Caki2 (cell line): ENCODE measurements at places on chromosomes 5 and 9.

- DNase-seq, result peak; percentile 78
Observed at GRCh38 chr5:21806943-21807342, 1046.2 kb downstream of the CDH12 start.

DNA sequence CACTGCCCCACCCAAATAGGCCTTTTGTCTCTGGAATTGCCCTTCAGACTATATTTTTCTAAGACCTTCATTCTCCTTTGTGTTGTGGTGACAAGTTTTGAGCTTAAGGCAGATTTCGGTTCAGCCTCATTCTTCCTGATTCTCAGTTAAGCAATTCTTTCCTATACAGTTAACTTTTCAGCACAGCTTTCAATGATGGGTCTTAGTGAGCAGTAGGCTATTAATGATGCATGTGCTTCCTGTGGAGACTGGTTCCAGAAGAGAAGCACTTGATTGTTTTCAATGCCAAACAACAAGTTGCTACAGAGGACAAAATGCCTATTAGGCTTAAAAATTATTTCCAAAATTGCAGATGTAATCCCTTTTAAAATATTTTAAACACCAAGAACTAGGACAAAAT lies 47.7 kb upstream of the TLX3 start:
- DNase-seq, result no peak

DNA sequence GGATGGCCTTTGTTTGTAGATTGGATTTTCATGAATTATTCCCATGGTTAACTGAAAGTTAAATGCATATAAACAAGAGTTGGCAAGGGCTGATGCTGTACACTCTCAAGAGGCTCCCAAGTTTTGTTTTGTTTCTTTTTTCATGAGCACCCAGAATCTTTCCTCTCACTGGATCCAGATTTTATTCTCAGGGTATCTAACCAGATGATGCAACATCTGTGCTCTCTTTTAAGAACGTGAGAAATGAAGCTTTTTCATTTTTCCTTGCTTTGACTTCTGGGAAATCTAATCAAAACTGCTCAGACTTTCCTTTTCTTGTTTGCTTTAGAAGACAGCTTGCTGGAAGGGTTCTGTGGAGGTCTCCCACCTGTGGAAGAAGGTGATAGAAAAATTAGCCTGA lies 142.7 kb upstream of the SLC12A2 start:
- DNase-seq, result no peak

GRCh38 chr5:158135682-158136179 lies 276.8 kb upstream of the CLINT1 start:
- DNase-seq, result no peak

GRCh38 chr9:125202846-125203618 lies 2.7 kb downstream of the RABEPK start:
- DNase-seq, result no peak

DNA sequence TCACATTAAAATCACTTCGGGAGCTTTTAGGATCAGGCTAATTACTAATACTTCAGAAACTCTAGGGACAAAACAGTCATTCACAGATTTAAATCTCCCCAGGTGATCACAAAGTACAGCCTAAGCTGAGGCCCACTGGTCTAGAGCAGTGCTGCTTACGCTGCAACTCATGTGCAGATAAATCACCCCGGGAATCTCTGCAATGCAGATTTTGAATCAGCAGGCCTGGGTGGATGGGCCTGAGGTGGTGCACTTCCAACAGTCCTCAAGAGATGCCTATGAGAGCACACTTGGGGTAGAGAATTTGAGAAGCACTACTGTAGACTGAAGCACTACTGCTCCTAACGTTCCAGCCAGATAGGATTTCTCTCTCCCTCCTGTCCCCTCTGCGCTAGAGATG lies 28.4 kb downstream of the CSF1R start:
- DNase-seq, result no peak

- DNase-seq, result peak; percentile 69
Observed at GRCh38 chr5:108747774-108748400, at the start of gene FER. TSS of gene FER (plus strand) at chr5:108747897. CDS start at chr5:108798183, 50,286 bp downstream.

DNA sequence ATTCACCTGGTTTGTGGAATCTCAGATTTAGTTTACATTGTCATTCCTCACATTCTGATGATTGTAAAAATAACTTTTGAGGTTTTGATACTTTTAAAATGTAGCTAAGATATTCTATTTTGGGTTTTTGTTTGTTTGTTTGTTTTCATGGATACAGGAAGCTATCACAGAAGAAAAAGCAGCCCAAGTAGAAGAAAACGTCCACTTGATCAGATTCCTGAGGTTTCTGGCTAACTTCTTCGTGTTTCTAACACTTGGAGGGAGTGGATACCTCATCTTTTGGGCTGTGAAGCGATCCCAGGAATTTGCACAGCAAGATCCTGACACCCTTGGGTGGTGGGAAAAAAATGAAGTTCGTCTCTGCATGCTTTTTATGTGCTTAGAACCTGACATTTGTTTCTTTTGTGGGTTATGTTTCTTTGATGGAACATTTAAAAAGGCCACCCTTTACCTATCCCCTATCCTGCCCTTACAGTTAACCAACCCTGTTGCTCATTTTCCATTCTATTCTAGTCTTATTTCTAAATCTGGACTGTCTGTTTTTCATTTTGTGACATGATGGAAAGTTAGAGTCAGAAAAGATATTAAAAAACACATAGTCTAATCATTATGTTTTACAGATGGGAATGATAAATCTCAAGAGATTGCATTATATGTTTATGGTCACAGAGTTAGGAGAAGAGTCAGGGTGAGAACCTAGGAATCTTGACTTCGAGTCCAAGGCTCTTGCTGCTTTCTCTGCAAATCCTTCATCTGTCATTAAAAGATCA lies 163.7 kb downstream of the ALDH1A1 start:
- peak; percentile 55 for DNase-seq

DNA sequence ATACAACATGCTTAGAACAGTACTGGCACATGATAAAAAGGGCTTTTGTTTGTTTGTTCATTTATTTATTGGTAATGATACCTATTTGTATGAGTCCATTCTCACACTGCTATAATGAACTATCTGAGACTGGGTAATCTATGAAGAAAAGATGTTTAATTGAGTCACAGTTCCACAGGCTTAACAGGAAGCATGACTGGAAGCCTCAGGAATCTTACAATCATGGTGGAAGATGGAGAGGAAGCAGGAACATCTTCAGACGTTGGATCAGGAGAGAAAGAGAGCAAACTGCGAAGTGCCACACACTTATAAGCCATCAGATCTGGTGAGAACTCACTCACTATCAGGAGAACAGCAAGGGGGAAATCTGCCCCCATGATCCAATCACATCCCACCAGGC lies 847.7 kb downstream of the CDH18 start:
- DNase-seq, result no peak

- no peak for DNase-seq
Observed at GRCh38 chr9:4098031-4098430, 201.8 kb downstream of the GLIS3 start.
